ENCODE measurements at places on chromosomes 2 and 18.

DNA sequence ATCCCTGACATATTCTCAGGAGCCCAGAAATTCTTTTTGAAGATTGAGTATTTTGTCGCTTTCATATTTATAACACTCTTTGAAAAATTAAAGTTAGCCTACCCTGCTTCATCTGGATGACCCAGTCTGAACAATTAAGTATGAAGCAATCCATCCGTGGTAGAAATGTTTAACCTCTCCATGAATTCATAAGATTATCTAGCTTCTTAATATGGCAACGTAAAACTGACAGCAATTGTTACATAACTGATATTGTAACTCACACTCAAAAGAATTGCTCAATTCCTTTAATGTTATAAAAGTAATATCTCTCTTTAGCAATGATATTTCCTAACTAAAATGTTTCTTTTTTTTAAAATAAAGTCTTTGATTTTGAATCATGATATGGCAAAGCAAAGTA is 7.2 kb upstream of the ABCA12 start:
- DNase-seq, result no peak

GRCh38 chr2:219901155-219901554 is 273.7 kb downstream of the SLC4A3 start:
- DNase-seq, result no peak

DNA sequence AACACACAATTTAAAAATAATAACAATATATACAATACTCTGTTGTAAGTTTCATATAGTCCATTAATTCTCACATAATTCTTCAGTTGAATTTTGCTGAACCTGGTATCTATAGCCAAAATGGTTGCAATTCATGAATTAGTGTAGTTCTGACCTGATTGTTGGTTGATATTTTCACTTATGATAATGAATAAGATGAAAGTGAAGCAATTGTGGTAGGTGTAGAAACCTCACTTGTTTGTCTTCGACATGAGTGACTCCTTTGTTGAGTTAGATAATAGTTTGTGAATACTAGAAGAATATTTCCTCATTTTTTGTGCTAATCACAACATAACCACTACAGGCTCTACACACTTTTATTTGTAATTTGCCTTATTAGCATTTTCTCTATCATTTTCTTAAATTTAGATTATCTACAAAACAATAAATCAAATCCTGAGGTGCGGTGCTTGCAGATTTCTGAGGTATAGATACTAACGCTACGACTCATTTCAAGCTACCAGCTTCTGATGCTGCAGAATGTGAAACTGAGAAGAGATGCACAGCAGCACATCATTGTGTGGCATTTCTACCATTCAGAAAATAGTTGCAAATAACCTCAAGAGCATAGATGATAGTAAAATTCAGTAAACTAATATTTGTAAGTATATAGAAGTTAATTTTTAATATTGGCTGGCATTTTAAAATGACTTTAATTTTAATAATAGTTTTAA is 117.9 kb downstream of the KCNH7 start:
- DNase-seq, result no peak

- DNase-seq, result no peak
These were observed 16.4 kb upstream of the SMAD2 start for GRCh38 chr18:47946889-47947288.

- DNase-seq, result no peak
These were observed 87.3 kb downstream of the WDSUB1 start for GRCh38 chr2:159199236-159199635.

- no peak for DNase-seq
These were observed 83.7 kb downstream of the SP3 start for GRCh38 chr2:173881461-173881860.

DNA sequence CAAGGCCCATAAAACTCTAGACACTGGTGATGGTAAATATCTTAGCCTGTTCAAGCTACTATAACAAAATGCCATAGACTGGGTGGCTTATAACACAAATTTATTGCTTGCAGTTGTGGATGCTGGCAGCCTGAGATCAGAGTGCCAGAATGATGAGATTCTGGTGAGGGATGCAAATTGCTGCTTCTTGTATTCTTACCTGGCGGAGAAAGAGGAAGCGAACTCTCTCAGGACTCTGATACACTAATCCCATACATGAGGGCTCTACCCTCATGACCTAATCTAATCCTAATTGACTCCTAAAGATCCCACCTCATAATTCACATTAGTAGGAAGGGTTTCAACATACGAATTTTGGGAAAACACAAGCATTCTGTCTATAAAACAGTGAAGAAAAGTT is 4.6 kb upstream of the IER3IP1 start:
- DNase-seq, result no peak

- no peak for DNase-seq
These were observed 99.6 kb upstream of the MGAT5 start for GRCh38 chr2:134154246-134154645.
